ENCODE measurements at places on chromosomes 16 and 17.

- no peak for DNase-seq
Measured at GRCh38 chr16:56324406-56324805, 100.9 kb downstream of the AMFR start.

DNA sequence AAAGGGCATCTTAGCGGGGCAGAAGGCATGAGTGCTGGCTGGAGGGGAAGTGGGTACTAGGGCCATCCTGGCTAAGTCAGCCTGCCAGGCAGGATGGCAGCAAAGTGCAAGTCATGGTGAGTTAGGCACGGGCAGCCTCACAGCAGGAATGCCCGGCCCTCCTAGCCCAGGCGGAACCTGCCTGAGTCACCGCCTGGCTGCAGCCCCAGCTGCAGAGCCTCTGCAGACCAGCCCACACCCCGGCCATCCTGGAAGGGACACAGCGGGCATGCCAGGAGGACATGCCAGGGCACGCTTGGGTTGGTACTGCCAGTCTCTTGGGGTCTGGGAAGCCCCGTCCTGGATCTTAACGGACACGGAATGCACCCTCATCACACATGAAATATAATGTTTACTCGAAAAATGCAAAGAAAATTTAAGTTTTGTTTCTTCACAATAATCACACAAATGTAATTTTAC is 5.0 kb upstream of the ALDH3A1 start:
- no peak for DNase-seq

DNA sequence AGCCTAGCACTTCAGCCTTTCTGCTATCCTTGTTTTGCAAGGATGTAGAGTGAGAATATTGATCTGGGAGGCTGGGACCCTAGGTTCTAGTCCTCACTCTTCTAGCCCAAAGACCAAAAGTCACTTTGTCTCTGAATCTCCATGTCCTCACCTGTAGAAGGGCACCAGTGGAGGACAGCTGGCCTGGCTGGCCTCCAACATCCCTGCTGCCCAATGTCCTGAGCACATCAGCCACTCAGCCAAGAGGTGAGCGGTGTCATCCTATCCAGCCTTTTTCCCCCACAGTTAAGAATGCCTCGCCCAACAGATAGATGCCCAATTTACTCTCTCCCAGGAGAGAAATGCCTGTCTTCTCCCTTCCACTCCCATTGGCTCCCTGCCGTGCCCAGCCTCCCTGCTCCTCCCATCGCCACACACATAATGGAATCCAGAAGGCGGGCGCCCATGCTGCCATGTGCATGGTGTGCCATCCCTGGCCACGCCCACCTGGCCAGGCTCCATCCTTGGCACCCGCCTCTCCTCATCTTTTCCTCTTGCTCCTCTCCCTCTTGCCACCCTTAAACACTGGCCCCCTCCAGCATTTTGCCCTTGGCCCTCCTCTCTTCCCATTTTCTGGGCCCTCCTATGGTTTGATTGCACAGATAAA is 157.3 kb upstream of the SDK2 start:
- no peak for DNase-seq

- no peak for DNase-seq
Measured at GRCh38 chr17:60926466-60927183, 249.0 kb downstream of the BCAS3 start.

GRCh38 chr17:49955157-49955556 is 13.8 kb upstream of the DLX4 start:
- DNase-seq, result no peak

DNA sequence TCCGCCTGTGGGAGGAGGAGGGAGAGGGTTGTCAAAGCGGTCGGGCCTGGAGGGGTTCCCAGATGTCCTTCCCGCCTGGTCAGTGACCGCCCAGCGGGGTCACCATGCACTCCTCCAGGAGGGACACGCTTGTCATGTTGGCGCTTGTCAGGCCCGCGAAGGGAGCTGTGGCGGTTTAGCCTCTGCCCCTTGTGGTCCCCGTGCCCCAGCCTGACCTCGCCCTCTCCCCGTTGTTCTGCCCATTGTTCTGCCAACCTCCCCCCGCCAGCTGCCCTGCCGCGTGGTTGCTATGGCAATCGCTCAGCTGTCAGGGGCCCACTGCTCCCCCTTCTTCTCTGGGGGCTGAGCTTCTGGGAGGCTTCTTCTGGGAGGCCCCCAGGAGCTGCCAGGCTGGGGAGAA is 146.4 kb upstream of the CIBAR2 start:
- no peak for DNase-seq

DNA sequence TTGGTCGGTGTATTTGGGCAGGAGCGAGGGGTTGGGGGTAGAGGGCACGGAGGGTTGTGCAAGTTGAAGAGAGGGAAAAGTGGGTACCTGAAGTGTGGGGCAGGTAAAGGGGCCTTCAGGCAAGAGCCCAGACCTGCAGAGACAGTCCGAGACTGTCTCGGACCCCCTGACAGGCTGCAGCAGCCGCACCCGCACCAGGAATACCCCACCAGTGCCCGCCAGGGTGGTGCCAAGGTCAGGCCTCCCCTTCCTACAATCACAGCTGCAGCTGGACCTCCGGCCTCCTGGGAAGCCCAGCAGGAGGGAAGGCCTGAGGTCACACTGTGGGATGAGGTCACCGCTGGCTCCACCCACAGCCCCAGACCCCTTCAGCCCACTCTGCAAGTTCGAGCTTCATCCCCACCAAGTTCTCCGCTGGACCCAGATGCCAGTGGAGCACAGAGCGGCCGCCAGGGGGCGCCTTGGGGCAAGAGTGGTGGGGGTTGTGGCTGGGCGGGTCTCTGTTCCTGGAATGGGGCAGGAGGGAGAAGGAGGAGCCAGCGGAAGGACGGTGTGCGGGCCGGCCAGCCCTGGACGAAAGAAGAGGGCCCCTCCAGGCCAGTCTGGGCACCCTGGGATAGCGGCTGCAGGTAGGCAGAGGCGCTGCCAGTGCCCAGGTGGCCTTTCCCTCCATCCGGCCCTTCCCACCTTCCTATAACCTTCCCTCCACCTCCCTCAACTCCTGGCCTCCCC is at the start of gene HSD3B7:
Gene HSD3B7, plus strand, starts transcription at position 539 of the 732 bp plus-strand sequence. CDS start 452 bp downstream, outside the sequence.
- DNase-seq, result no peak

DNA sequence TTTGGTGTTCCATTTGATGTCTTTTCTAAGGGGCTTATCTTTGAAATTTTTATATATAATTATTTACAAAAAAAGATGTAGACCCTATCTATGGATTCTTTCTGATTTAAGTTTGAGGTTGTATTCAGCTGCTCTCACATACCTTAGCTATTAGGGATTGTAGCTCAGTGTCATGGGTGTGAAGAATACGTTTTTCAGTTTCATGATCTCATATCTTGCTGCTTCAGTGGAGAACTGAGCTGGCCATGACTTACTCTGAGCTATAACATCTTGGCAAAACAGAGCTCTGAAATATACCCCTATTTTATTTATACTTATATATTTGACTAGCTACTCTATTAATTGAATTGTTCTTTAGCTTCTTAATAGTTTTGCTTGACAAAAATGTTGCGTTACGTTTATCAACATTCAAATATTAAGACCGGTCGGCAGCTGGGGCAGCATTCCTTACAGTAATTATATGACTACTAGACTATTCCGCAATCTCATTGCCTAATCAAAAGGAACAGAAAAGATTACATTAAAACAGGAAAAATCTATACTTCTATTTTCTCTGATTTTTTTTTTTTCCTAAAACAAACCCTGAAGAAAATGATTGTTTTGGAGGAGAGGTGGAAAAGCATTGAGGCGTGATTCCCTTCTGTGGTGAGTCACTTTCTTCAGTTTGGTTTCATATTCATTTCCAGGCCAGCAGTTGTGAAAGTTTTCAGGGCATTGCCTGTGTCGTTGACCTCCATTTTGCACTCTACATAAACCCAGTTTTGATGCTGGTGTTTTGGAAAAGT is 24.1 kb upstream of the KRT24 start:
- DNase-seq, result no peak

- DNase-seq, result no peak
Measured at GRCh38 chr17:78889531-78889930, 13.5 kb downstream of the CEP295NL start.

Measured in NCI-H187 treated with DMSO at 0.1 percent for 48 hours (cell line).